ENCODE measurements at places on chromosomes 11 and 22. TPM values are rescaled to one million over a fixed set of nuclear protein-coding genes. Genes with fewer than 3 reads are reported as not detected.

ARHGAP20 gene
- 0.07 TPM for total RNA-seq

ZNF280B gene
- 2.0 TPM for total RNA-seq

GRCh38 chr11:16223558-16223957 is 132.8 kb downstream of the SOX6 start:
- no peaks in the 10 kb centered on the region for H3K27me3 ChIP-seq
- no peaks in the 10 kb centered on the region for H3K36me3 ChIP-seq

GRCh38 chr22:30054764-30055069 is 25.5 kb upstream of the HORMAD2 start:
- no peak overlapping the region for H3K27ac ChIP-seq
- no peak for DNase-seq
- no peaks in the 10 kb centered on the region for H3K36me3 ChIP-seq
- H3K4me3 ChIP-seq = no peak overlapping the region
- no peaks in the 10 kb centered on the region for H3K4me1 ChIP-seq
- H3K27me3 ChIP-seq = no peaks in the 10 kb centered on the region

All from T-cell (primary cell).